ENCODE measurements at places on chromosomes 6 and 20.

- no peak for DNase-seq
Observed at GRCh38 chr20:43516251-43516824, 8.8 kb downstream of the L3MBTL1 start.

- DNase-seq: no peak
Observed at GRCh38 chr6:136491754-136492153, 58.5 kb downstream of the MAP7 start.

GRCh38 chr6:72042088-72042487, 155.7 kb downstream of the RIMS1 start:
- no peak for DNase-seq

DNA sequence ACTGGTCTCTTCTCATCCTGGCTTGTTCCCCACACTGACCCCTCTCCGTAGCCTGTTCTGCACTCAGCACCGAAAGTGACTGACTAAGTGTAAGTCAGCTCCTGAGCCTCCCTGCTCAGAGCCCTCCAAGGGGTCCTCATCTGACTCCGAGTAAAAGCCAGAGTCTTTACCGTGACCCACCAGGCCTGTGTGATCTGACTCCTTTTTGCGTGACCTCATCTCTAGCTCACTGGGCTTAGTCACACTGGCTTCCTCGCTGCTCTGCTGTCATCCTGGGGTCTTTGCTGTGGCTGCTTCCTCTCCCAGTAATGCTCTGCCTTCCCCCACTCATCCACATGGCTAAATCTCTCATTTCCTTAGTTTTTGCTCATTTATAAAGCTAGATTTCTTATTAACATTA, 116.6 kb downstream of the PLCB4 start:
- no peak for DNase-seq

DNA sequence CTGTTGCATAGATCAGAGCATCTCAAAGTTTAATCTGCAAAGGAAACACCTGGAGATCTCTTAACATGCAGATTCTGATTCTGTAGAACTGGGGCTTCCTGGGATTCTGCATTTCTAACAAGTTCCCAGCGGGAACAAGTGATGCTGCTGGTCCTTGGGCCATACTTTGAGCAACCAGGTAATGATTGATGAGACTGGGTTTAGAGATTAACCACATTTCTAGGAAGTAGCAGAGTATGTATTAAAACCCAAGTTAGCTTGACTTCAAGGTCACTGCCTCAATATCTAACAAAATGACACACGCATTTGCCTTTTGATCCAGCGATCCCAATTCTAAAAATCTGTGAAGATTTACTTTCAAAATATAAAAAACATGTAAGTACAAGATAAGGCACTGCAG, 83.0 kb upstream of the DTNBP1 start:
- DNase-seq: no peak

DNA sequence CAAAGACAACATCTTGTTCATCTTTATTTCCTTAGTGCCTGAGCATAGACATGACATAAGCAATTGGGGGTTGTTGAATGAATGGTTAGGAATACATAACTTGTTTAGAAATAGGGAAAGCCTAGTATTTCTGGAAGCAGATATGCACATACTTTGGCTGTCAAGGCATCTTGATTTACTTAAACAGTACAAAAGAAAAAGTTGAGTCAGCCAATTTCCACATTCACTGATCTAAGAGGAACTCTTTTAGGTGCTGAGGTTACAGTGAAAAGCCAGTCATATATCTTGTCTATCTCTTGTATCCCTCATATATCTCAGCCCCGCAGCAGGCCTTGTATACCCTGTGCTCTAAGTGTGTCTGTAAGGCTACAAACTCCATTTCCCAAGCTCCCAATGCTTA, 11.6 kb downstream of the ZKSCAN4 start:
- DNase-seq: no peak

DNA sequence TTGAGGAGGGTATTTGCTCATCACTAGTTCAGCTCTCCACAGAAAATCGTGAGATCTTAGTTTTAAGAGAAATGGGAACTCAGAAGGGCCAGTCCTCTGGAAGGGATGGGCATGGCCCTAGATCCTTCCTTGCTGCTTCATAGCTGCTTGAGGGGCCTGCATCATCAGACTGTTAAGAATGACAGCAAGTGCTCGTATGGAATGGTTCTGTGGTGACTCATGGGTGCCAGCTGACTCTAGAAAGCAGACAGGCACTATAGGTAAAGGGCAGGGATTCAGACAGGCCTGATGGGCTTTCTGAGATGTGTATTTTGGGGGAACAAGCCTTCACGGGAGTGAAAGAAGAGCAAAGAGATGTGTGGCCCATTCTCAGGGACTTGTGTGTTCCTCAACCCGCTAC, 90.8 kb downstream of the MYLK4 start:
- DNase-seq: no peak

Data from NCI-H1694 treated with DMSO at 0.1 percent for 48 hours (cell line).